Cortex of kidney (tissue), 1 donor: ENCODE measurements at places on chromosomes 6 and 20.

DNA sequence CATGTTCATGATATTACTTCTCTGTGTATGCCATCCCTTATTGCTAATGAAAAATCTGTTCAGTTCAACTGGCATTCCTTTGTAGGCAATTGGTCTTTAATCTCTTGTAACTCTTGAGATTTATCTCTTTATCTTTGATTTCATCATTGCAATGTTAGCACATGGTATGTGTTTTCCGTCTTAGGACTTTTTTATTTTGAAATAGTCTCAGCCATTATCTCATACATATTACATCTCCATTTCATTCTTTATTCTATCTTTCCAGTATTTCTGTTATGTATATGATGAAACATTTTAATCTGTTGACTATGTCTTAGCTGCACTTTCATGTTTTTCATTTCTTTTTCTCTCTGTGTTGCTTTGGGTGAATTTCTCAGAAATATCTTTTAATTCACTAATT is 58.1 kb downstream of the VSTM2L start:
- DNase-seq, result no peak

DNA sequence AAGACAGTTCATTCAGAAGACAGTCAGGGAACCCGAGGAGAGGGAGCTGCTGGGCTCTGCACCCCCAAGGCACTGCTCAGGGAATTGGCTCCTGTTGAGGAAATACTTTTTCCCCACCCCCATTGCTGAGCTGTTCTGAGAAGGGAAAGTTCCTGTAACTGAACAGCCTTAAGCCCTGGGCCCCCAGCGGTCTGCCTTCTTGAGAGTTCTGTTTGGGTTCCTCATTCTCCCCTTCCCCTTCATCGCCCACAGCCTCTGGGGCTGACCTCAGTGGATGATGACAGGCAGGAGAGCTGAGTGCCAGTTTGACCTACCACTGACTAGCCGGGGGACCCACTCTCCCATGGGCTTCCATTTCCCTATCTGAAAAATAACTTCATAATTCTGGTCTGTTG is 10.7 kb downstream of the HCK start:
- DNase-seq, result no peak

DNA sequence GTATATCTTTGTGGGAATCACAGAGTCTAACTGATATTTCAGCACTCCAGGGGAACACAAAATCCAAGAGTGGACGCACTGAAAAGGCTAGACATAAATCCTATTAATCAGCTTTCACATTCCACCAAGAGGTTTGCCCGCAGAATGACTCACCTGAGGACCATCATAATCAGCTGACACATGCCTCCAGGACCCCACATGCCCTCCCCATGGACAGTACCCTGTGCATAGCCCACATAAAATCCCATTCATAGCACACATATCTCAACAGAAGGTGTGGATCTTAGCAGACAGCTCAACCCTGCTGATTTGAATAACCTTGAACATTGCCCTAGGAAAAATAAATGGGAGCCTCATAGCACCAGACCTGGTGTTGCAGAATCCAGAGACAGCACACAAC is 246.8 kb upstream of the TENT5A start:
- no peak for DNase-seq

DNA sequence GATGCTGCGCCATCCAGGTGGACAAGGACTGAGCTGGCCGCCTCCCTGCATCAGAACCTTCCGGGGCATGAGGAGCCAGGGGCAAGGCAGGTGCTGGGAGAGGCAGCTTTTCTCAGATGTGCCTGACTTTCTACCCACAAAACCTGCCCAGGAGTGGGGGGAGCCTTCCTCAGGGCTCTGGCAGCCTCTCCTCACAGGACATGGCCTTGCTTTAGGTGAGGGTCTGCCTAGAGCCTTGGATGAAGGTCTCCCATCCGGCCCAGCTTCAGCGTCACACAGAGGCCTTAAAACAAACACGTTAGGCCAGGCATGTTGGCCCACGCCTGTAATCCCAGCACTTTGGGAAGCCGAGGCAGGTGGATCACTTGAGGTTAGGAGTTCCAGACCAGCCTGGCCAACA is 7.4 kb downstream of the BCAS4 start:
- no peak for DNase-seq

DNA sequence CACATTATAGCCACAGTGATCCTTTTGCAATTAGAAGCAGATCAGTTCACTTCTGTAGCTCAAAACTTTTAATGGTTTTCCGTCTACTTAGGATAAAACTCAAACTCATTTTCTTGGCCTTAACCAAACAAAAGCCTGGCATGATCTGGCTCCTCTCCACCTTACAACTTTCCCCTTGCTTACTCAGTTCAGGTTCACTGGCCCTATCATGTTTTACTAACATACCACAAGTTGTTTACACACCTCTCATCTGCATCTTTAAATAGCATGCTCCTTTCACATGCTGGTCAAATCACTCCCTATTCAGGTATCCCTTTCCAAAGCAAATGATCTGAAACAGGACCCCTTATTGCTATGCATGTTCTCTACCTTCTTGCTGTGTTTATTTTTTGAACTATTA is 191.4 kb upstream of the FAM83B start:
- no peak for DNase-seq

DNA sequence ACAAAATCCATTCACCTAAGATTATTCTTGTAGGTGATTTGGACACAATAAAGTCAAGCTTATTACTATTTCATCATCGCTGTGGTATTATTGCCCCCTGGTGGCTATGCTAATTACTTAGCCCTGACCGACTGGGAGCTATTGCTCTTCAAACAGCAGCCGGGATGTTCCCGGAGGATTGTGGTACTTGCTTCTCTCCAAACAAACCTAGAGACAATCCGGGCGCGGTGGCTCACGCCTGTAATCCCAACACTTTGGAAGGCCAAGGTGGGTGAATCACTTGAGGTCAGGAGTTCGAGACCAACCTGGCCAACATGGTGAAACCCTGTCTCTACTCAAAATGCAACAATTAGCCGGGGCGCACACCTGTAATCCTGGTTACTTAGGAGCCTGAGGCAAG is 15.4 kb upstream of the STMND1 start:
- no peak for DNase-seq

DNA sequence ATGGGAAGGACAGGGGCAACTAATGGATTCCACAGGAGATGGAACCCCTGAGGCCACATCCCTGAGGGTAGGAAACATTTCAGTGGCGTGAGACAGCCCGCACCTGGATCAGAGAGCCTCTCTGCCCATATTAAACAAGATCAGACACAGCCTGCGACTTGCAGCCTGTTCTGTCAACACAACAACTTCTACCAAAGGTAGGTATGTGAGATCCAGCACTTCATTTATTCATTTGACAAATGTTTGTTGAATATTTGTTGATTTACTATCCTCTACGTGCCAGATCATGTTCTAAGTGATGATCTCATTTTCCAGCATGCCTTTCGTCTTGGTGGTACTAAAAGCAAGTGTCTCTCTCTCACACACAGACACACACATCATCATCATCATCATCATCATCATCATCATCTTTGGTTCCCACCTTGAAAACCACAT is 43.2 kb upstream of the NT5E start:
- no peak for DNase-seq

GRCh38 chr20:52234302-52235045 is 42.9 kb upstream of the ZFP64 start:
- no peak for DNase-seq

- DNase-seq, result no peak
These were observed 428.0 kb downstream of the DHX35 start for GRCh38 chr20:39390186-39390585.

DNA sequence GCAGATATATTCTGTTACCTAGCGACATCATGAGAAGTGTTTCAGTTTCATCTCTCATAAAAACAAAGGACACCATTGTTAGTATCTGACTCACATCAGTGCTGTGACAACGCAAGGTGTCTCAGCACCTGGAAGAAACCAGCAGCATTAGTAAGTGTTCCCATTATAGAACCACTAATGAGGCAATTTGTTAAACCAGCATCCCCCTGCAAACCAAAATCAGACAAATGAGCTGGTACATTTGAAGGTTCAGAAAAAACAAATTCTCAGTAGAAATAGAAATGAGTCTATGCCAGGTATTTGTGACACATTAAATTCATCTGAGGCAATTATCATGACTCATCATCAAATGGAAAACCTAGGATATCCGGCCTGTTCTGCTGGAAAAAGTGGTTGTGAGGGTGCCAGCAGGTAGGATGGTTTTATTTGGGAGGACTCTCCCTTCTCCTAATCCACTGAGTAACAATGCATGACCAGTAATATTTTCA is 151.7 kb downstream of the TMEM200A start:
- DNase-seq, result no peak

- no peak for DNase-seq
These were observed 47.6 kb downstream of the AGPAT4 start for GRCh38 chr6:161226009-161226964.

DNA sequence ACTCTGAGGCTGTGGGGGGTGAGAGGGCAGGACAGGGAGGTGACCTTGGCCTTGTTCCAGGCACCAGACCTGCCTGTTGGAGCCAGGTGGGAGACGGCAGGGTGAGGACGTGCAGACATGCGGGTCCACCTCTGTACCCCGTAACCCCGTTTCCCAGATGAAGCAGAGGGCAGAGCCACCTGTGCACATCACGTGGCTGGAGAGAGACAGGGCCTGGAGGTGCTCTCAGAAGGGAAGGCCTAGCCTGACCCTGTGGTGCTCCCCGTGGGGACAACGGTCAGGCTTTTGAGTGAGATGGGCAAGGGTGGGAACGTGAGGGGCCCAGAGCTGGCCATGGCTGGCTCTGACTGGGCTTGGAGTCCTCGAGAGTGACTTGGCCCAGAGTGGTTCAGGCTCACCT is 6.6 kb downstream of the NTSR1 start:
- no peak for DNase-seq

GRCh38 chr6:109292420-109292819 is 89.8 kb downstream of the CD164 start:
- no peak for DNase-seq

- no peak for DNase-seq
These were observed 17.6 kb downstream of the IL22RA2 start for GRCh38 chr6:137155830-137156229.

DNA sequence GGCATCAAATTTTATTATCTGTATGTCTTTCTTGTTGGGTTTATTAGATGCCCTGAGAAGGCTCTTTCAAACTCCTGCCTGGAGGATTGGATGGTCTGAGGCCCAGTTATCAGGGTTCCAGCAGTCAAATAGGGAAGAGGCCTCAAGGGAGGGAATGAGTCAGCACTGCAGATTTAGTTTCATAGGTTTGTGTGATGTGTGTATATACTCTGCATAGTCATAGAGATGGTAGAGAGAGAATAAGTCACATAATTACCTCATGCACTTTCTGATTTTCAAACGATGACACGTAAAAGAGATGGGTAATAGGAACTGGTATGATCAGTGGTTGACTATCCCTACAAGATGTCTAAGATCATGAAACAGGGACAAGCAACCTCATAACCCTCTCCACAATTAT is 82.1 kb downstream of the ADAT2 start:
- no peak for DNase-seq

DNA sequence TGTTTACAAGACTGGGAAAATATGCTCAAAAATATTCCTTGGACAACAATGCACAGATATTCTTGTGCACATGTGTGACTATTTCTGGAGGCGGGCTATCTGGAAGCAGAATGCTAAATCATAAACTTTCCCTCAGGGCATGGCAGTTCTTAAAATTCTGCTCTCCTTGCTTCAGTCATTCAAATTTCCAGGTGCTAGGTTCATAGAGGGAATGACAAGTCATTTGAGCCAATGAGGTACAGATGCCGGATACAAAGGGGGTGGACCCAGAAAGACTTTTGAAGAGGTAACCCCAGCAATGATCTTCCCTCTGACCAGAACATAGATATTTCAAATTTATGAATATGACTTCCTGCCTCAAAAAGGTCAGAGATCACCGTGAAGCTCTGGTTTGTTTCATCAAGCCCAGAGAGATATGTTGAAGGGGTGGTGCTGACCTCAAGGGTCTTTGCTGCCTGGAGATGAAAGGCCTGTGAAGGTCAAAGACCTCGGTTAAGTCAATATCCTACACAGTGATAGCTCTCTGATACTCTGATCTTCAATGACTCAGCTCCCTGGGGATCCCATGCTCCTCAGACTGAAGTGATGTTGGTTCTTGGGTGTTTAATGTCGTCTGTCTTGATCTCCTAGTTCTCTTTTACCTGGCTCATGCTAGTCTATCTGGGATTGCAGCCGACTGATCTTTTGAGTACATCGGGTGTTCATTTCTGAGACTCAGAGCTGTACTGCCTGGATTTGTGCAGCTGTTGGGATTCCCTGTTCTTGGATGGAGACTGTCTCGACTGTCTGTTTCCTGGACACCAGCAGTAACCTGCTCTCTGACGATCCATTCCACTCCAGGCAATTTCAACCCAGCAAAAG is 47.5 kb upstream of the TSHZ2 start:
- no peak for DNase-seq

DNA sequence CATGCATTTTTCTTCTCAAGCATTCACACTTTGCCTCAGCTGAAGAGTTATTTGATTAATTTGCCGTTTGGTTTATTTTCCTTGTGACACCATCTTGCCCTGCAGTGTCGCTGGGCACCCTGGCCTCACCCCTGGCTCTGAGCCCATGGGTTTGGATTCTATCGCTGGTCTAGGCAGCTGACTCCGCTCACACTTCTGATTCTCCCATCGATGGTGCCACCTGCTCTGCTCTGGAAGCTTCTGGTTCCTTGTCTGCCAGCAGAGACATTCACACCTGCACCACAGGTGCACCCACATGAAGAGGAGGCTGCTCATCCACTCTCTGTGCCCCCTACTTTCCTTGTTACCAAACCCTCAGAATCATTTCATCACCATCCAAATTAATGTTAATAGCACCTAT is 291.6 kb upstream of the CDH4 start:
- DNase-seq, result no peak

GRCh38 chr6:132524646-132525045 is 11.7 kb upstream of the STX7 start:
- DNase-seq, result no peak

DNA sequence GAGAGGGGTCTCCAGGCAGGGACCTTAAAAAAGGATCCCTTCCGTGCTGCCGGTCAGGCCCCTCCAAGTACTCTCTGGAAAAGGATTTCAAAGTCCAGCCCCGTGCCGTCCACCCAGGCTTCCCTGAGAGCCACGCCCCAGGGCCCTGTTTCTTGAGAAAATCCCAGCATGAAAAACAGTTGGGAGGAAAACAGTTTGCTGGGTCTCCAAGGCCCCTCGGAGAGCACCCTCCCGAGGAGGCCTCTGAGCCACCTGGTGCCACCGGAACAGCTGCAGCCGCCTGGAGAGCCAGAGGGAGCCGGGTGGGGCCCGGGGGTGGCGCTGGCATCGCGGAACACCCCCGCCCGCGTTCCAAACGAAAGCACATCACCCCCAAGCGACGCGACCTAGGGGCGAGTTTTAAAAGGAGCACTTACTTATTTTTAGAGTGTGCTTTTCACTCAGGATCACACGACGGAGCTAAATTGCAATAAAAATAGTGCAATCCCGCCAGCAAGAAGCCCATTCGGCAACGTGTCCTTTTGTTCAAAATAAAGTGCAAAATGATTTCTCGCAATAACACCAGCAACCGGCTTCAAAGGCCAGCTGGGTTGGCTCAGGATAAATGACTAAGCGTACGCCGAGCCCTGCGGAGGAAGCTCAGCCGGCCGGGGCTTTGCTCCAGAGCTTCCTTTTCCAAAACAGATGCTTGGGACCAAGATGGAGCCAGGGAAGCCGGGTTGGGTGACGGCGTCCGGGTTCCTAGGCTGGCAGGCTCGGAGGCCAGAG is 64.2 kb downstream of the YTHDF1 start:
- no peak for DNase-seq

GRCh38 chr20:59662856-59663512 is 58.6 kb downstream of the PHACTR3 start:
- no peak for DNase-seq

GRCh38 chr20:1939270-1939595 is 44.0 kb downstream of the SIRPA start:
- DNase-seq, result no peak

- DNase-seq, result no peak
These were observed 11.6 kb upstream of the DSE start for GRCh38 chr6:116359131-116359530.
